ENCODE measurements at places on chromosomes 6 and 20.

DNA sequence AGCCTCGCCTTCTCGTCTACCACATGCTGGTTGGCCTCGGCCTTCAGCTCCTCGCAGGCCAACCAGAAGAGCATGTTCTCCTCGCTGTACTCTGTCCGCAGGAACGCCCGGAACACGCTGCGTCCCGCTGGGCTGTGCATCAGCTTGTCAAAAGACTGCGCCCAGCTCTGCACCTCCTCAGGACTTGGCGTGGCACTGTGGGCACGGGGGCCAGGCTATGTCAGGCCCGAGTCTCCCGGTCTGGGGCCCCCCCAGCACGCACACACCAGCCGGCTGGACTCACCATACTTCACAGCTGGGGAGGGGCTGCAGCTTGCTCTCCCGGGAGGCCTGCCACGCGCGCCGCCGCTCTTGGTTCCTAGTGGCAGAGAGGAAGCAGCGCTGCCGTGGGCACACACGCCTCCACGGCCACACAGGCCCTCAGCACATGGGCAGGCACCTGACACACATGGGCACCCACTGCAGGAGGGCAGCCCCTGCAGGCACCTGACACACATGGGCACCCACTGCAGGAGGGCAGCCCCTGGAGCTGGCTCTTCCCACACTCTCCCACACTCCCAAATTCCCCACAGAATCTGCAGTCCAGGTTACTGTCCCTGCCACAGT, 5.0 kb downstream of the RGS19 start:
- no peak for DNase-seq

GRCh38 chr20:21103582-21104465, 2.3 kb downstream of the LINC00237 start:
- DNase-seq: no peak

DNA sequence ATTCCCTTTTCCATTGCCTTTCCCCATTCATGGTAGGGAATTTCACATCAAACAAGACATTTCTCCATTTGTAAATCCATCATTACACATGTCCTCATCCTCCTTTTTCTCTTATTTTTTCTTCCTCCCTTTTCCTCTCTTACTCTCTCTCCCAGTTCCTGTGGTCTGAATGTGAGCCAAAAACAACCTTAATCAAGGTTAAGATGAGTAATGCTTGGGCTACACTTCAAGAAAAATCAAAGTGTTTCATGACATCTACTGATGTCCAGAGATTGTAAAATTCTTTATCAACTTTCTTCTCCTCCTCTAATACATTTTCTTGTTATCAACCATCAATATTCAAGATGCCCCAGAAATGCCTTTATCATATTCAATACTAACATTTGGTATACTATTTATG, 208.0 kb upstream of the PRND start:
- DNase-seq: no peak

DNA sequence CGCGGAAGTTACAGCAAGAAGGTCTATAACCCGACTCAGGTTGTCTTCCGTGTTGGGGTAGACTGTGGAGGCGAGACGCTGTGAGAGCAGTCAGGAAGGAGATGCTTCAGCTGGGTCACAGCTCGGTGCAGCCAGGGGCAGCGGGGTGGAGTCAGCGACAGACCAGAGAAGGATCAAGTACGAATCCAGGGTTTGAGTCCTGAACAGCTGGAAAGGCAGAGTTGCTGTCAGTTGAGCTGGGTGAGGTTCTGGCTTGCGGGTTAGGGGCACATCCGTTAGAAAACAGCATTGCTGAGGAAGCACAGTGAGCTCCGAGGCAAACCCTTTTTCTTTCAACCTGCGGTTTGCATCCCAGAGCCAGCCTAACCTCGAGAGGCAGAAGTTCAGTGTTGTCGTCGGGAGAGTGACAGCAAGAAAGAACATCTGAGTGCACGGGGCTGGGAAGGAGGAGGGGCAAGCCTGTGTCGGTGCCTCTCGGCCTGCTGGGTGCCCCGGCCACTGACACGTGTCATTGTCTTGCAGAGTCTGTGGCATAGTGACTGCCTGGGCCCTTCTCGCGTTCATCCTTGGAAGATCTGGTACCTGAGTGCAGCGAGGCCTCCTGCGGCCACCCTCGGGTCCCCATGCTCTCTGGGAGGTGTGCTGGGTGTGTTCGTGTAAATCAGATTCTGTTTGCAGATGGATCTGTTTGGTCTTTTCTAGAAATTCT, 20.0 kb downstream of the PNLDC1 start:
- peak; percentile 19 for DNase-seq

DNA sequence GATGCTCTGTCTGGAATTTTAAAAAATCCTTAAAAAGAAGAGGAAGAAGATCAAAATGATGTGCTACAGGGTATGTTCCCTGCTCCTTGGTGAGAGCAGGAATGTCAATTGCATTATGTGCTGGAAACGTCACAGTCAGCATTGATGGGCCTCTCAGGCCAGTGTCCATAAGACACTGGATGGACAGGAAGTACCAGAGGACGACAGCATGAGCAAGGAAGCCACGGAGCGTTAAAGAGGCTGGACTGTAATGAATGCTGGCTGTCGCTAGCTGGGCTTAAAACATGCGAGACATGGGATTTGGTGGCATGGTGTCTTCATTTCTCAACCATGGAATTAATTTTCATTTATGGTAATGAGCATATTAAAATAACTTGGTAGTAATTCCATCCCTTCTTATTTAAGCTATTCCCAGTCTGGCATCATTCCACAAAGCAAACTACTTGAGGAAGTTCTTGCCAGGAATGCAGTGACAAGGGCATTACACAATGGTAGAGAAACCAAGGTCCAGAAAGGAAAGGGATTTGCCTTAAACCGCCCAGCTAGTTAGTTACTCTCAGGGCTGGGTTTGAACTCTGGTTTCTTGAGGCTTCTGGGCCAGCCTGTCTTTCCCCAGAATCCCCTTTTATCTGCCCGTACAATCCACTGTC, 166.6 kb upstream of the SOX4 start:
- DNase-seq: no peak

- DNase-seq: no peak
Measured at GRCh38 chr20:60031107-60031506, 72.9 kb downstream of the CDH26 start.

GRCh38 chr20:4036351-4036750, 21.0 kb upstream of the RNF24 start:
- DNase-seq: no peak
